ENCODE measurements at places on chromosomes 5 and 9.

DNA sequence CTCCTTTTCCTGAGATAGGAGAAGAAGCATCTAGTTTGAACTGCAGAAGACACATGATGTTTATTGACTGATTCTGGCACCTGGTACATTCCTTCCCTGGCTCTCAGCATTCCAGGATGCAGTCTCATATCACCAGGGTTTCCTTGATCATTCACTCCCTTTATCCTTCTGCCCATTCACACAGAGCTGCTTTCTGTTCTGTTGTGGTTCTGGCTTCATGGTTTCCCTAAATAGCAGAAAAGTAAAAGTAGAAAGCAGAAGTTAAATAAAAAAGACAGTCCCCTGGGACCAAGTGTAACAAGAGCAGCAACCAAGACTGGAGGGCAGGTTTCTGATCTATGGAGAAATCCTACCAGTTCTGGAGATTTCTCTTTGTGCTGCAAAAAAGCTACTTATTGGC is 3.2 kb downstream of the IFNA8 start:
- no peak for DNase-seq

DNA sequence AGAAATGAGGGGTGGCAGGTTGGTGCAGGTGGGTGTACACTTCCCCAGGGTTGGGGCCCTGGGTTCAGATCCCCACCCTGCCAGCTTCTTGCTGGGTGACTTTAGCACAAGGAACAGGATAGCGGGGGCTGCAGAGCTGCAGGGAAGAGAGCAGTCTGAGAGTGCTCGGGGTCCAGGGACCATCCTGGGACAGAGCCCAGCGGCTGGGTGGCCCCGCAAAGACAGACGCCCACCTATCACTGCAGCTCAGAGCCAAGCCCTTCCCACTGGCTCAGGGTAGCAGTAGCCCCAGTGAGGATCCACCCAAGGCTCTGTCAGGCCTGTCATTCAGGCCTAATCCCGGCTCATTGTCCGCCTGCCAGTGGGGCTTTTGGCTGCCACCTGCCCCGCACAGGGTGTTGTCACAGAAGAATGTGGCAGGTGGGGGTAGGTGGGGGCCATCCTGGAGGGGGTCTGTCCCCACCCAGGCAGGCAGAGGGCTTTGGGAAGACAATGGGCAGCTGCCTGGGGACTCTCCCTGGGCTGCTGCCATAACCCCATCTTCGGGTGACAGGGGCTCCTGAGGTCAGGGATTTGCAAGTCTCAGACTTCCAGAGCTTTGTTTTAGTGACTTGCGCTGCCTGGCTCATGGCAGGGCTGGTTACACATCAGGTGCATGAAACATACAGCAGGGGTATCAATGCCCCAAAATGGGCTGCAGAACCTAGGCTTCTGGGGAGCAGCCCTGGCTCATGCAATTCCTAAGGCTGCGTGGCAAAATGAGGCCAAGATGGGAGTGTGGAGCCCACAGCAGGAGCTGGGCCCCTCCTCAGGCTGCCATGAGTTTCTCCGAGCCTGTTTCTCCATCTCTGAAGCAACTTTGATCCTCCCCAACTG is 52.1 kb downstream of the BARX1 start:
- no peak for DNase-seq

- no peak for DNase-seq
These were observed 173.0 kb upstream of the TBC1D2 start for GRCh38 chr9:98428454-98428853.

GRCh38 chr9:113956901-113957300 is 80.8 kb downstream of the ZNF618 start:
- DNase-seq, result no peak

DNA sequence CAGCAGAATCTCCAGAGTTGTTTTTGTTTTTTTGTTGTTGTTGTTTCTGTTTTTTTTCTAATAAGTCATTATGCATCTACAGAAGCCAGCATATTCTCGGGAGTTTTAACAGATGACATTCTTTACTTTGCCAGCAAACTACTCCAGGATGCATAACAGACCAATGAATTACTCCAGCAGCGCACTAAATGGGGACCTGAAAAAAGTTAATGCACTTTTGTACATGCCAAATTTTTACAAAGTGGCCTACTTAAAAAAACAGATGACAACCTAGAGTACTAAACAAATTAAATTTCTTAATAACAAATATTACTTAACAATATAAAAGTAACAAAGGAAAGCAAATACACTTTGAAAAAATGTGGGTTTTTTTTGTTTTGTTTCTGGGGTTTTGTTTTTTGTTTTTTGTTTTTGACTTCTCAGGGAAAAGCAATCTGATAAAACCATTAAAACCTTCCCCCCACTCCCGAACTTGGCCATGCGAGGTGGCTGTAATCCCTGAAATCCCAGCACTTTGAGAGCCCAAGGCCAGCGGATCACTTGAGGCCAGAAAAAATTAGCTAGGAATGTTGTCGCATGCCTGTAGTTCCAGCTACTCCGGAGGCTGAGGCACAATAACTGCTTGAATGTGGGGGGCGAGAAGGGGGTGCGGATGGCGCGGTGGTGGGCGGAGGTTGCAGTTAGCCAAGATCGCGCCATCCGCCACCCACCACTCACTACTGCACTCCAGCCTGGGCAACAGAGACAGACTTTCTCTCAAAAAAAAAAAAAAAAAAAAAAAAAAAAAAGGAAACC is 352.4 kb downstream of the CETN3 start:
- no peak for DNase-seq

DNA sequence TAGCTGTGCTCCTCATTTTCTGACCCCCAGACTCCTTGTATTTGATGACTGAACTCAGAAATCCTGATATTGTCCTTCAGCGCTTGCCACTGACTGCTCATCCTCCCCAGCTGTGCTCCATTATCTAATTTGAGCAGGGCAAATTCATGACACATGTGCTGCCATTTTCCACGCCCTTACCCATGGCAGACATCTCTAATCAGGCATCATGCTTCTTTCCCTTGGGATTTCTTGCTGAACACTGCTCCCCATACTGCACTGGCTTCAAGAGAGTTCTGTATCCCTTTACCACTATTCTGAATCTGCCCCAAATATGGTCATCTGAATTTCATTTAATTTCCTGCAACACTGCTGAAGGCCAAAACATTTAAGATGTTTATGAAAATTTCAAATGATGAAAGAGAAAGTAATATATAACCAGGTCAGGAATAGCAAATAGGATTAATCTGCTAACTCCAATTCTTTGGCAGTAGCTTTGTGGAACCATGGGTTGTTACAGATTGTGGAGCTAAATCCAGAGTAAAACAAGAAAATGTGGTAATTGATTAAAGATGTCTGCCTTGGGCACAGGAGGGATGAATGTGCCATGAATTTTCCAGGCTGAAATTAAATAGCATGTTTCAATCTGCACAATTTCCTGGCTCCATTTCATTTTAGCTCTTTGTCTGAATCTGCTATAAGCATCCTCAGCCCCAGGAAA is 93.6 kb downstream of the CYFIP2 start:
- DNase-seq, result peak; percentile 5

DNA sequence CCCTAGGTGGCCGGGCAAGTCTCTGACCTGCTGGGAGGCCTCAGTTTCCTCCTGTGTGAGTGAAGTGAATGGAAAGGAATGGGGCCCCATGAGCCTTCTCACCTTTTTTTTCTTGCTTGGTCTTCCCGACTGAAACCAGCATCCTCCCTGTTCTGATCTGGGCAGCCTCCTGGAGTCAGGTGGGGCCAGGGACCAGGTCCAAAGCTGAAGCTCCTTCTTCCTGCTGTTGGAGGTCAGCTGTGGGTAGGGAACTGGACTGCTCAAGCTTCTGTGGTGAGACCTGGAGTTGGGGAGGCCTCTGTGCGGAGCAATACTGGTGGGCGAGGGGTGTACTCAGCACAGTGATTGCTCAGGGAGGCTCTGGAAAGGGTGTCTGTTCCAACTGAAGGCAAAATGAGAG is 99.7 kb downstream of the PCSK1 start:
- DNase-seq, result no peak

- DNase-seq, result no peak
These were observed 156.0 kb downstream of the SLC25A46 start for GRCh38 chr5:110894805-110895204.

DNA sequence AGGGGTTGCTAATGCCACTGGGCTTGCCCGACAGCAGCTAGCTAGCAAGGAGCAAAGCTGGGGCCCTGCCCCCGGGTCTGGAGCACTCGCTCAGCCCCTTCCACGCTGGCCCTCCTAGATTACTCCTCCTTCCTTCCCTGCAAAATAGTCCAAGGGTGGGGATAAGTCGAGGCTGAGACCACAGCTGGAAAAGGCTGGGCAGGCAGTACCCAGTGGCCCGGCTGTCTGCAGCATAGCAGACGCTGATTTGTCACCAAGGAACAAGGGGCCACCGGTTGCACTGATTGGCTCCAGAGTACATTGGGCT is 73.9 kb downstream of the ADAMTS2 start:
- no peak for DNase-seq

DNA sequence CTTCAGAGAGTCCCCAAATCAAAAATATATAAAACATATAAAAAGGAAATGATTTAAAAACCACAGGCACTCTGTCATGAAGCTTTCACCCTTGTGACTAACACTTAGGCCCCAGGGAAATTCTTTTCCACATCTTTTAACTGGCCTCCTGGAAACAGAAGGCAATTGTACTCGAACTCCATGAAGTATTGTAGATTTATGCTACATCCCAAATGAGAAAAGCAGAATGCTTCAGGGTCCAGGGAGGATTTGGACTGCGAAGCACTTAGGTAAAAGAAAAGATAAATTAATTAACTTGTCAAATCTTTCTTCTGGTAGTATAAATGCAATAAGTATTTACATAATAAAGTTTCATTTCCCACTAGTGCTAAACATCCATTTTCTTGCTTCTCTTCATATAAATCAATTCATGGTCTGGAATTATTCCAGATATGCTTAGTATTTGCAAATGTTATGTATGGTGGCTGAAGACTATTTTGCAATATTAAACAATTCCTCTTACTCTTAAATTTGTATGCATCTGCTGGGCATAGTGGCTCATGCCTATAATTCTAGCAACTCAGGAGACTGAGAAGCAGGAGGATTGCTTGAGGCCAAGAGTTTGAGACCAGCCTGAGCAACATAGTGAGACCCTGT is 64.9 kb upstream of the ELL2 start:
- no peak for DNase-seq

- no peak for DNase-seq
These were observed 3.8 kb downstream of the RNF44 start for GRCh38 chr5:176533390-176533789.

DNA sequence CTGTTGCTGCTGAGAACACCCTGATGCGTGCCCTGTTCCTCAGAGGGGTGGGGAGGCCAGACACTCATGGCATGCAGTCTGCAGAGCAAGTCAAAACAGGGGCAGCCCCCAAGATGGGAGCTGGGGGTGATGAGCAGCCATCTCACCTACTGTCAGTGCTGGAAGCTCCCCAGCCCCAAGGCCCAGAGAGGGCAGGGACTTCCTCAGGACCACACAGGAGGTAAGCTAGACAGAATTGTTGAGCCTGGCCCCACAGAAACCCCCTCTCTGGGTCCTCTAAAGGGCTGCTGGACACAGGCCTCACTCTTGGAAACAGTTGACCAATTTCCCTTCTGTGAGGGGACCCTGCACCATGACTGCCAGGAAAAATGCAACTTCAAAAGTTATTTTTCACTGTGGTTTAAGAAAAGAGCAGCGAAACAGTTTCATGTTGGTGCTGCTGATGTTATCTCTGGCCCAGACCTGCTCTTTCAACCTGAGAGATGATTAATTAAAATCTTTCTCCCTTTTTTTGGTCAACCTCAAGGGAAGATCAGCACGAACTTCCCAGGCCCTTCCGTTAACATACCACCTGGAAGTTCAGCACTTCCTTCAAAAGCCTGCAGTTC is 9.6 kb downstream of the CSF2 start:
- DNase-seq, result peak; percentile 76

DNA sequence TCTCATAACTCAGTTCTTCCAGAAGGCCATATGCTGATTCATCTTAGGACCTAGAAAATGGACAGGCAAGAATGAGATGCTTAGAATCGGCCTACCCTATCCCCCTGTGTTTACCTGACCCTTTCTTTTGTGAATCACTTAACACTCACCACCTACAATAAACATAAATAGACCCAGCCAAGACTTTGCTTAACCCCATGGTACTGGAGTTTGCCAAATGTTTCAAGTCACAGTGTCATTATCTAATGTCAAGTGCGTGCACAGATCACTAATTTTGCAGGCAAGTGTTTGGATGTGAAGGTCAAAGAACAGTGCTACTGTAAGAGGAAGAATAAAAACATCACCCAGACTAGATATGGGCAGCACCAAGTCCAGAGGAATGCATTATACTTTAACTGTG is 77.5 kb downstream of the GLIS3 start:
- no peak for DNase-seq

- DNase-seq, result no peak
These were observed 1922.1 kb upstream of the WWC1 start for GRCh38 chr5:166369346-166369745.

- no peak for DNase-seq
These were observed 119.8 kb downstream of the SIL1 start for GRCh38 chr5:139078345-139078744.
